ENCODE measurements at places on chromosomes 1 and 21. TPM values are rescaled to one million over a fixed set of nuclear protein-coding genes. Genes with fewer than 3 reads are reported as not detected.

GRCh38 chr1:48773133-48773532 lies 3.6 kb downstream of the BEND5 start:
- DNase-seq = no peak

DNA sequence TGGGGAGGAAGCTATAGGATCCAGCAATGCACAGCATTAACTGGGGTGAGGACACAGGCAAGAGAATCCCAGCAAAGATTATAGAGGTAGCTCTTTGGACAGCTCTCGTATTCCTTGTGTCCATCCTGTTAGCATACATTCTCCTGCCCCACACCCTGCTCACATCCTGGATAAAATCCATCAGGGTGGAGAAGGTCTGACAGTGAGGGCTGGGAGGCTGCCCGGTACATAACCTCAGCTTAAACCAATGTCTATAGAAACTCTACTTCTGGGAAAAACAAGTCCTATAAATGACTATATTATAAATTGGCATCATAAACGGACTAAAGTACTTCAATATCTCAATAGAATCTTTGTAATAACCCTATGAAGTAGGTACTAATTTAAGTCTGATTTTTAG lies 36.8 kb upstream of the UBE2U start:
- DNase-seq = no peak

- no peak for DNase-seq
Observed at GRCh38 chr1:240237305-240237721, 145.6 kb downstream of the FMN2 start.

DNA sequence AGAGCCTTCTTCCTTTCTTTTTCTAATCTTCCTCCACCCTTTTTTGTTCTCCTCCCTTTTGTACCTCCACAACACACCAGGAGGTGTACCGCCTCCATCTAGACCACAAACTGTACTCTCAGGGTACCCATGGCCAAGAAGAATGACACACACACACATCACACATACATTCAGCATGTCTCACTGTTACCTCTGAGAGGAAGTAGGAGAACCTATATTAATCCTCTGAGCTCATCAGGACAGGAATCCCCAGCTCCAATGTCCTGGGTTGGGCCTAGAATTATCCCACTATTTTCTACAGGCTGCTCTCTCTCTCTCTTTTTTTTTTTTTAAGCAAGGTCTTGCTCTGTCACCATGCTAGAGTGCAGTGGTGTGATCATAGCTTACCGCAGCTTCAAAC lies 36.7 kb downstream of the ATP2B4 start:
- no peak for DNase-seq

- no peak for DNase-seq
Observed at GRCh38 chr1:53582211-53583020, 123.2 kb downstream of the DMRTB1 start.

DNA sequence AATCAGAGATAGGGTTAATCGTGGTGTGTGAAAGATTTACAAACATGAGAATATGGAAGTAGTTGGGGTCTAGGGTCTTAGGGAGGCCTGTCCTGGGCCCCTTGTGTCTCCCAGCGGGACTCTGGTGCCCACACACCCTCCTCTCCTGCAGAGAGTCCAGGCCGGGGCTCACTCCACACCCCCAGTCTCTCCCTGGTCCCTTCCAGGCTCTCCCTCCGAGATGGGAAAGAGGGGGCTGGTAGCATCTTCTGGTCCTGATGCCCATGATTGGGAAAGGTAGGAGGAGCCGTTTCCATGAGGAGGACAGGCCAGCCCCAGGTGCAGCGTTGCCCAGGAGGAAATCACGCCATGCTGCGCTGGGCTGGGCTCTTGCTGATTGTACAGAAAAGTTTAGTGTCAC lies 26.6 kb downstream of the PCNT start:
- no peak for DNase-seq

DNA sequence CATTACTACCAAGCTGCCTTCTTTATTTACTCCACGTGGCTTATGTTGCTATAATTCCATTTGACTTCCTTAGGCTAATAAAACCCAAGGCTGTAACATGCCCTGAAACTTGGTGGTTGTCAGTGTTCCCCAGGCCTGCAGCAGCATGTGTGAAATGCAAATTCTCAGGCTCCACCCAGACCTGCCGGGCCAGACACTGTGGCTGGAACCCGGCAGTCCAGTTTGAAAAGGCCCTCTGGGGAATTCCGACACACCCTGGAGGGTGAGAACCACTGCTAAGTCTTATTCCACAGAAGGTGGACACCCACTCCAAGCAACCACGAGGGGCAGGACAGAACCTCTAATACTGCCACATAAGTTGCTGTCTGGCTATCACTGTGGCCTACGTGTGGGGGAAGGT lies 41.4 kb downstream of the URB1 start:
- DNase-seq = no peak

DNA sequence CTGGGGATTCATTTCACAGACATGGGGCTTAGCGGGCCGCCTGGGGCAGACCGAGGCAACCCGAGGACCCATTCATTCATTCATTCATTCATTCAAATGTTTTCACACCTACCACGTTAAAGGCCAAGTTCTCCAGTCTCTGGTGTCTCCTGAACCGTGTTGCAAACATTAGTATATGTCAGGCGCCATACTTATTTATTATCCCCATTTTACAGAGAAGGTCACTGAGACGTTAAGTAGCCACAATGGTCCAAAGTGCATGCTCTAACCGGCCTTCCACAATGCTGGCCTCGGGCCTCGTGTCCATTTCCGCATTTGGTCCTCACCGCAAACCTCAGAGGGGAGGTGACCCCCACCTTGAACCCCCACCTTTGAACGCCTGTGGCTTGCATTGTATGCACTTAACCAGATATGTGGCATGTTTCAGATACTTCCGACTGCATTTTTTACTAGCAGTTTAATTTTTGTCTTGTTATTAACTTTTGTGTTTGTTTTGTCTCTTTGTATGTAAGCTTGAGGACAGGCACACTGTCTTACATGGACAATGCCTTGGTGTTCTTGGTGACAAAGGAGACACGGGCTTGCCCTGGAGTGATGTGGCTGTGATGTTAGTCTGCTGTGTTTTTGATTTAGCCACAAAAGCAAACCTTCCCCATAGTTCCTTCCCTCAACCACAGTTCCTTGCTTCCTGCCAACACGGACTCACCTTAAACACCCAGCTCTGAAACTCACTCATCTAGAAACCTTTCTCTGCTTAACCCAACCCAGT lies 1.2 kb upstream of the IFFO2 start:
- no peak for DNase-seq

- no peak for DNase-seq
Observed at GRCh38 chr21:36113647-36114428, 21.0 kb upstream of the CBR3 start.

DNA sequence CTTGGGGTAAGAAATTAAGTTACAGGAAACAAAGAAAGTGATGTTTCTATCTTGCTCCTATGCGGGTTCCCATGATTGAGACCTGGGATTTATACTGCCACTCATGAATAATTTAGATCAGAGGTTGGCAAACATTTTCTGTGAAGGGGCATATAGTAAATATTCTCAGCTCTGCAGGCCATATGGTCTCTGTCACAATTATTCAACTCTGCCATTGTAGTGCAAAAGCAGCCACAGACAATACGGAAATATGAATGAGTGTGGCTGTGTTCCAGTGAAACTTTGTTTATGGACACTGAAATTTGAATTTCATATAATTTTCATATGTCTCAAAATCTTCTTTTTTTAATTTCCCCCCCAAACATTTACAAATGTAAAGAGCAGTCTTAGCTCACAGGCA lies 127.2 kb downstream of the FOXD2 start:
- no peak for DNase-seq

GRCh38 chr1:155329980-155330598 lies 9.4 kb downstream of the RUSC1 start:
- no peak for DNase-seq

DNA sequence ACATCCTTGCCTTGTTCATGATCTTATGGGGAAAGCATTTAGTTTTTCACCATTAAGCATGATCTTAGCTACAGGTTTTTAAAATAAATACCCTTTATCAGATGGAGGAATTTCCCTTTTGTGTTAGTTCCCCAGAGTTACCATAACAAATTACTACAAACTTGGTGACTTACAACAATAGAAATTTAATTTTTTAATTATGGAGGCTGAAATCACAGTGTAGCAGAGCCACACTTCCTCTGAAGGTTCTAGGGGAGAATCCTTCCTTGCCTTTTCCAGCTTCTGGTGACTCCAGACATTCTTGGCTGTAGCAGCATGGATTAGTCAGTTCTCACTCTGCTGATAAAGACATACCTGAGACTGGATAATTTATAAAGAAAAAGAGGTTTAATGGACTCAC lies 18.5 kb downstream of the MIGA1 start:
- no peak for DNase-seq

GRCh38 chr1:246435421-246436041 lies 71.5 kb downstream of the SMYD3 start:
- no peak for DNase-seq

DNA sequence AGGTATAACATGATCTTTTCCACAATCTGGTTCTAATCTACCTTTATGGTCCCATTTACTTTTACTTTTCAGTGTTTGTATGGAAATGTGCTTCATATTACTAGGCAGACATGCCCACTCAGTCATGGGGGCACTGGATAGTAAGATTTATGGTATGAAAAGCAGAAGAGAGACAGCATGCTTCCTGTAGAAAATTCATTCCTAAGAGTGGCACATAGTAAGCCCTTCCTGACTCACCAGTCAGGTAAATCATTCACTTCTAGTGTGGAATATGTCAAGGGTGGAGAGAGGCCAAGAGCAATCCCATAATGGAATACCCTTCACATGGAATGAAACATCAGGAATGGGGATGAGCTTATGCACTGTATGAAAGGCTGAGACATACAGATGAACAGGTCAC lies 49.5 kb upstream of the BCL10 start:
- no peak for DNase-seq

Gene OPTC
- total RNA-seq = not detected

Gene CRYZL1
- 22.8 TPM for total RNA-seq

Gene EXO1
- total RNA-seq = 25.5 TPM

Gene ALPL
- total RNA-seq = 0.34 TPM

Gene NEXN
- total RNA-seq = 0.60 TPM

Gene EPHB2
- 0.16 TPM for total RNA-seq

Gene SRSF10
- total RNA-seq = 250 TPM
